ENCODE measurements at places on chromosomes 11 and 22.

DNA sequence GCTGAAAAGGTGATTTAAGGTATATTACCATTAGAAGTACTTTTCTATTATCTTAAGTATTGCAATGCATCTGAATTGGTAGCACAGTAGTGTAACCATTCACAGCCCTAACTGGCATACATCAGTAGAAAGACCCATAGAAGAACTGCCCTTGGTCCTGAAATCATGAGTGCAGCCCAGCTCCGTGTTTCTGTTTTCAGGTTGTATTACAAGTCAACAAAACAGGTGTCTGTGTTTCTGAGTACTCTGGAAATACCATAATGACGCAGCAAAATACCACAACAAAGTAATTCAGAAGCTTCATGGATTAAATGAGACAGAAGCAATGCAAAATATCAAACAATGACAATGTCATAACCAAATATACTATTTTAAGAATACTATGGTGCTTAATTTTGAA is 226.3 kb downstream of the OPCML start:
- no peak for DNase-seq

GRCh38 chr11:19868281-19868821 is 155.7 kb downstream of the NAV2 start:
- DNase-seq = peak; percentile 75

GRCh38 chr11:93054881-93055280 is 85.4 kb downstream of the MTNR1B start:
- DNase-seq = peak; percentile 95

GRCh38 chr11:45169310-45170072 is 23.1 kb downstream of the PRDM11 start:
- DNase-seq = no peak

GRCh38 chr11:133710681-133711240 is 134.6 kb downstream of the SPATA19 start:
- no peak for DNase-seq

GRCh38 chr11:4102711-4103110 is 8.1 kb downstream of the RRM1 start:
- no peak for DNase-seq

DNA sequence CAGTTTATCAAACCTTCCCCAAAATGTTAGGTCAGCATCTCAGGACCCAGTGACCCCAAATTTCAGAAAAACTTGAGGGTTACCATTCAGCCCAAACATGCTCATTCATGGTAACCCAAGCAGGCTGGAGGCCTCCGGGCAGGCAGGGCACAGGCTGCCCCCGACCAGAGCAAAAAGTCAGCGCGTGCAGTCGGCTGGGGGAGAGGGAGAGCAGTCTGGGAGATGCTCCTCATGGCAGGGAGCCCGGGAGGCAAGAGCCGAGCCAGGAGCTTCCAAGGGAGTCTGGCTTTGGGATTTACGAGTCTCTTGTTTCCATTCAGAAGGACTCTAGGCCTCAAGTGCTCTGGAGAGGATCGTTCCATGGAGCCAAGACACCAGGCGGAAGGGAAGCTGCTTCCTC is 45.7 kb downstream of the RPUSD4 start:
- no peak for DNase-seq

- no peak for DNase-seq
Measured at GRCh38 chr11:11587122-11587521, 34.7 kb downstream of the GALNT18 start.

- no peak for DNase-seq
Measured at GRCh38 chr11:75814363-75814676, 690 bp upstream of the UVRAG start.

GRCh38 chr11:12762278-12762677 is 88.1 kb downstream of the TEAD1 start:
- no peak for DNase-seq

GRCh38 chr22:36930041-36930935 is 16.9 kb downstream of the CSF2RB start:
- no peak for DNase-seq

- DNase-seq = no peak
Measured at GRCh38 chr22:24599514-24599913, 3.5 kb upstream of the GGT1 start.

- DNase-seq = no peak
Measured at GRCh38 chr11:14764179-14764578, 120.6 kb downstream of the PDE3B start.

- DNase-seq = no peak
Measured at GRCh38 chr22:47484960-47485569, 722.6 kb downstream of the TBC1D22A start.

DNA sequence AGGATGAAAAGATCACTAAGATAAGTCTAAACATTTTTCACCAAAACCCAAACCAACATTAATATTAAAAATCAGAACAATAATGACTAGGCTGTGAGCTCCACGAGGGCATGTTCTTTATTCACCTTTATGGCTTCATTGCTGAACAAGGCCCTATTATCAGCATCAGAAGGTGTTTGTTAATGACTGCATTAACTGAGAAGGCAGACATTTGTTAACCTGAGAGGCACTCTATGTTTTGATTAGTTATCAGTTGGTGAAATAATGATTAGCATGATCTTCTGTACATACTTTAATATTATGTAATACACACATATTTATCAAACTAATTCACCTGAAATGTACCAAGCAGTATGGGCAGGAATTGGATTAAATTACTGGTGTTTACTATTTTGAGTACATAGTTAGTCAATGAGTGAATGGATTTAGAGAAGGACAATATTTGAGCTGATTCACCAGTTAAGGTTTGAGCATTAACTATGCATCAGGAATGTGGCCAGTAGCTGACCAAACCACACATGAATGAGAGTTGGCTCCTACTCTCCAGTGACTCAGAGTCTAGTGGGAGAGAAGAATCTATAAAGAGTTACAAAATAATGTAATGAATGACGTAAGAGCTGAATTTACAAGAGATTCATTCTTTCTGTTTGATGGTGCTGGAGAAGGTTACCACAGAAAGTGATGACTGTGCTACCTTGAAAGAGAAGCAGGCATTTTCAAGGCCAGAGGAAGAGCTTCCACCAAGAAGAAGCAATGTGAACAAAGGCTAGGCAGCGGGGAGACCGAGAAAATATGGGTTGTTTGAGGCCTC is 6.7 kb downstream of the IL18 start:
- peak; percentile 99 for DNase-seq

- DNase-seq = no peak
Measured at GRCh38 chr11:21501245-21501644, 691.6 kb upstream of the ANO5 start.

DNA sequence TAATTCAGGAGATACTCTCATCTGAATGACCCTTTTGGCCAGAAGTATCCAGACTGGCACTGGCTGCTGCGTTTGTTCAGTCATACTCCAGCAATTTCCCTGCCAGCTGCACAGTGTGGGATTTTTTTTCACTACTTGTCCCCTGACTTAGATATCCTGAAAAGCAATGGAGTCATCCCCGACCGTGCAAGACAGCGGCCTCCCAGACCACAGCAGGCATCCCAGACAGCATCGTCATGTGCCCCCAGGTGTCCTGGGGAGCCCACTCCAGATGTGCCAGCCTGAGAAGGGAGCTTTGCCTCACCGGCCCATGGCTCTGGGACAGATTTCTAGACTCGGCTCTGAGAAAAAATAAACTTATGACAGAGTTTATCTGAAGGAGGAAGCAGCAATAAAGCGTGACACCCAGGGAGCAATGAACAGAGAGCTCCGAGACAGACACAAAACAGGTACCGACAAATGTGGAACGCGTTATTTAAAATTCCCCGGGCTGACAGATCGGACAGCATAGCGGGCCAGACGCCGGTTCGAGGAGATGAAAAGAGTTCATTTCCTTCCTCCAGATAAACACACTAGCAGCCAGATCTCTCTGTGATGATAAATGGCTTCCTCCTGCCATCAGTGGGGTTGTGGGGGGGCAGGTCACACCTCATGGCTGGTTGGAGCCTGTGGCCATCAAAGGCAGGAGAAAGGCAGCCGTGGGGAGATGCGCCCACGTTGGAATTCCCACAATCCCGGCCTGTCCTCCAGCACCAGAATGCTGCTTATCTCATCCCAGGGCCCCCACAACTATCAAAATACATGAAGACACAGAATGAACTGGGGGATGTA is 106.4 kb upstream of the FGF3 start:
- DNase-seq = no peak

DNA sequence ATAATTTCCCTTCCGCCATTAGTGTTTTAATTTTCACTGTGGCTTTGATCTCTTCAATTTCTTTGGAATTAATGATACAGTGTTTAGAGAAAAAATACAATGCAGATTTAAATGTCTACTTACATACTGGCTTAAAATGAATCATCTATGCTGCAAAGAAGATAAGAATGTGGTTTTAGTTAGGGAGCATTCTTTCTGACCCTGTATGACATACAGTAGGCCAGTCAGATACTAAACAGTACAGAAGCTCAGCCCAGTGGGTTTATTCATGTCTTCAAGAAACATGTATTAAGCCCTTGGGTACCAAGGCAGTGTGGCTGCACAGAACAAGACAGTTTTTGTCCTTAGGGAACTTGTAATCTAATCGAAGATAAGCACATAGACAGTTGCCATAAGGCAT is 268.8 kb downstream of the DDX10 start:
- DNase-seq = peak; percentile 48

- DNase-seq = no peak
Measured at GRCh38 chr22:37070744-37071143, 19.2 kb downstream of the KCTD17 start.

GRCh38 chr11:44964526-44965209 is 14.0 kb upstream of the TP53I11 start:
- DNase-seq = no peak

DNA sequence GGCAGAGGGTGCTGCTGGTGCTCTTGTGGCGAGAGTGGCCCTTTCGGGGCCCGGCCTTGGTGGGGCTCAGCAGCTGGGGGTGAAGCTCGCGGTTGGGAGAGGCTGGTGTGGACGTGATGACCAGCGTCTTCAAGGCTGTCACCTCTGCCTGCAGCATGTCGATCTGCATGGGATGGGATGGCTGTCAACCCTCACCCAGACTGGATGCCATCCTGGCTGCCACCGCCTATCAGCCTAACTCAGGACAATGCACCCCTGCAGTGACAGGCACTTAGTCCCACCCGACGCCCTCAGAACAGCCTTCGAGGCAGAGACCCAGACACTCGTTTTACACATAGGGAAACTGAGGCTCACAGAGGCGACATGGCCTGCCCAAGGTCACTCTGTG is 10.8 kb downstream of the RAB3IL1 start:
- DNase-seq = no peak

DNA sequence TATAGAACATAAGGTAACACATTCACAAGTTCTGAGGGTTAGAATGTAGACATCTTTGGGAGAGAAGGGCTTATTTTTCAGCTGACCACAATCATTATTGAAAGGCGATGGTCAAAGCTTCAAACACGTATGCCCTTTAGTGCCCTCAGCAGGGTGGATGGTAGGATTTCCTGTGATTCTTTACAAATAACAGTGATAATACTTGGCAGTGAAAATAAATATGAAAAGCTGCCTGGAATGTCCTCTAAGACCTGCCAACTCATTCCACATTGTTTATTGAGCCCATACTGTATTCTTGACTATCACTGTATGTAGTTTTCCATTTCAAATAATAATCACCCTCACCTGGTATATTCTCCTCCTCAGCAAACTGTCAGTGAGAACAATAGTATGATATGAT is 13.7 kb upstream of the MPEG1 start:
- no peak for DNase-seq

- no peak for DNase-seq
Measured at GRCh38 chr11:97107604-97108003, 717.8 kb downstream of the JRKL start.

GRCh38 chr11:100923555-100923954 is 206.1 kb downstream of the PGR start:
- peak; percentile 72 for DNase-seq

GRCh38 chr11:68117853-68118470 is 3.2 kb downstream of the CHKA start:
- no peak for DNase-seq

DNA sequence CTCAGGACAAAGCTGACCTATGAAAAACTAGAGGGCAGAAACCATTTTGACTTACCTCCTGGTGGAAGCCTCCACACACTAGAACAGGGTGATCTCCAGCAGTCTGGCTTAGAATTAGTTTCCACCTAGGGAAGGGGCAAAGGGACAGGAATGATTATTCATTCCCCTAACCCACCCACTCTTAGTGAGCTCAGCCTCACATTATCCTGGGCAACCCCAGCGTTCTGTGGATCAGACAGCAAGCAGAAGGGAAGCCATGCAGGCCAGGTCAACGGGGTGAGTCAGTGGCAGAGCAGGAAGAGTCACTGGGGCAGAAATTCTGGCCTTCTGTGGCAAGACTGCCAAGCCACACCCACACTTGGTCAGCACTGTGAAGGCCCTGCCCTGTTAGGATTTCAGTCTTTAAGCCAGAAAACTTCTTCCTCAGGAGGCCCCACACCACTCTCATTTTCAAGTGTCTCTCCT is 10.5 kb downstream of the NUMA1 start:
- DNase-seq = peak; percentile 78

DNA sequence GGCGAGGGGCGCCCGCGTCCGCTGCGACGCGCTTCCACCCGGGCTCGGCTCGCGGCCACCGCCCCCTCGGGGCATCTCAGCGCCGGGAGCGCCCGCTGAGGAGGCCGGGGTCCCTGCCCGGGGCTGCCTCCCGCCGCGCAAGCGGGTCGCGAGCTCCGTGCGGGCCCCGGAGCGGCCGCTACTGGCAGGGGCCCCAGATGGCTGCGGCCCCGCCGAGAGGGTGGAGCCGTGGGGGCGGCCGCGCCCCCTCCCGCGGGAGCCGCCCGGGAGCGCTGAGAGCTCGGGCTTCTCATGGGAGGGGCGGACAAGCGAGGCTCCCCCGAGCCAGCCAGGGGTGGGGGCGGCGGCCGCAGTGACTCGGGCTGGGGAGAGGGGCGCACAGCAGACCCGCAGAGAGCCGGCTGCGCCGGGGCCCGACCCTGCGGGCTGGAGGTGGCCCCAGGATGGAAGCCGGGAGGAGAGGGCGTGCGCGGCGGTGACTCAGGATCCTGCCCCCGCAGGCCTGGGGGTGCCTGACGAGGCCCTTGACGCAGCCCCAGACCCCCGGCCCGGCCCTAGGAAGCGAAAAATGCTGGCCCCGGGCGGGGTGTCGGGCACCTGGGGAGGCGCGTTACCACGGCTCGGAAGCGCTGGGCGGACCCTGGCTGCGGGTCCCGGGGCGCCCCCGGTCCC is 603 bp upstream of the ZFTA start:
- DNase-seq = peak; percentile 36

- DNase-seq = no peak
Measured at GRCh38 chr22:27692243-27692642, 109.3 kb downstream of the MN1 start.

DNA sequence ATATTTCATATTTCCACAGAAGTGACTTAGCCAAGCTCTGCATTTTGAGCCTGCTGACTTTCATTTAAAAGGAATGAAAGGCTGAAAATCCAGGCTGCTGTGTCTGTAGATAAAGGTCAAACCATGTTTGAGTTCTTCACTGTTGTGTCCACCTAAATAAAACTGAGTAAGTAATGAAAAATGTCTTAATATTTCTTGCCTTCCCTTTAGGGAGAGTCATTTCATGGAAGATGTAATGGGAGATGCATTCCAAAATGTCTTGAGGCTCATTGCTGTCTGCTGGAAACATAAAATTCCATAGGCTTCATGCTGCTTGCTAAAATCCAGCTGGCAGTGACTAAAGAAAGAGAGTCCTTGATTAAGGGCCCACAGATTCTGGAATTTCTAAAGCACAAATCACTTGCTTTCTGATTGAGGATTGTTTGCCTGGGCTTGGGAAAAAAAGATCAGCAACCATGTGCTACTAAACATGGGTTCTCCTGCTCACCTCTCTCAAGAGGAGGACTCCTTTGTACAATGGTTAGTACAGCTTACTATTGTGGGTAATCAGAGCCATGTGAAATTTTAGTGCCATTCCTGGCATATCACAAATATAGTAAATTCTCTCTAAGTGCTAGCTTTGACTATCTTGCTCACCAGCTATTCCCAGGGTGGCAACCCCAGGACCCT is 56.9 kb downstream of the PANX1 start:
- DNase-seq = peak; percentile 80
